Peyer's patch (tissue), 4 donors: ENCODE measurements at places on chromosomes 3 and 15.

- peak; percentile 48 for DNase-seq
These were observed 37.0 kb downstream of the RLBP1 start for GRCh38 chr15:89184357-89184756.

- no peak for DNase-seq
These were observed 10.5 kb downstream of the NR2C2 start for GRCh38 chr3:14957925-14958324.

- no peak for DNase-seq
These were observed 283.8 kb upstream of the NR2F2 start for GRCh38 chr15:96046620-96047240.

DNA sequence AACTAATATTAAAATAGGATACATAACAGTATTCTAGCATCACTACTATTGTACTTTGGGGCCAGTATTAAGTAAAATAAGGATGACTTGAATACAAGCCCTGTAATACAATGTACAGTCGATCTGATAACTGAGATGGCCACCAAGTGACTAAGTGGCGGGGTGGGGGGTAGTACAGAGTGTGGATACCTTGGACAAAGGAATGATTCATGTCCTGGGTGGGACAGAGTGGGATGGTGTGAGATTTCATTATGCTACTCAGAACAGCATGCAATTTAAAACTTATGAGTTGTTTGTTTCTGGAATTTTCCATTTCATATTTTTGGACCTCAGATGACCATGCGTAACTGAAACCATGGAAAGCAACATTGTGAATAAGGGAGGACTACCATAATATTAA lies 46.0 kb downstream of the SLC7A14 start:
- no peak for DNase-seq

DNA sequence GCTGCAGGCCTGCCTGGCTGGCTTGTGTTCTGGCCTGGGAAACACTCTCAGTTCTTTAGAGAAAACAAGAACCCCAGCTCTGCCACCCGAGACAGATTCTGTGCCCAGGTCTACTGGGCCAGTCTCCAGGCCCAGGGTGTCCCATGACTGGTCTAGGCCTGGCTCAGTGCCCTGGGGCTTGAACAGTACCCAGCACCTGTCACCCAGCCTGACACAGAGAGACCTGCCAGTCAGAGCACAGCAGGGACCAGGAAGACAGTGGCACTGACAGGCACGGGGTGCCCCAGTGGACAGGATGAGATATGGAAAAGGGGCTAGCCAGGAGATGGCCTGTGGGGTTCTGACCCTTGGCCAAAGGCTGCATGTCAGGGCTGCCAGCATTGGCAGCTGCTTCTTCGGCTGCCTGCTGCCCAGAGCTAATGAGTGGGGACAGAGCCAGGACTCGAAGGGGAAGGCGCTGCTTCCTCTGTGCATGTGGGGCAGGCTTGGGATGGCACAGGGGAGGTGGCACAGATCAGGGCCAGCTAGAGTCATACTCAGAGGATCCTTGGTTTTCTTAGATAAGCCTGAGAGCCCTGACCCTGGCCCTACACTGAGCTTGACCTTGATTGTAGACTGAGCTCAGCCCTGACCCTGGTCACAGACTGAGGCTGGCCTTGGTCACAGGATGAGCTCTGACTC lies 15.1 kb downstream of the CCDC33 start:
- no peak for DNase-seq

DNA sequence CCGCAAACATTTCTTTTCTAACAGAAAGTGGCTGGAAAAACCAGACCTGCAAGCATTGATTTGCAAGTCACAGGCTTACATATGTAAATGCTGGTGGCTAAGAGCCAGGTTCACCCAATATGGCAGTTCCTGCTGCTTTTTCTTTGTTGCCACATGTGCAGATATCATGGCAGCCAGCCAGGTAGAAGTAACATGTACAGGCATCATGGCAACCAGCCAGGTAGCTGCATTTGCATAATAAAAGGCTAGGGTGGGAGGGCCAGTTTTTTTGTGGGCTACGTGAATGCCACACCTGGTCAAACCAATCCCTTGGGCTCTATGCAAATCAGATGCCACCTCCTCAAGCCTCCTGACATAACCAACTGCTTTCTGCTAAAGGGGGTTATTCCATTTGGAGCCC lies 2.8 kb upstream of the SMCO1 start:
- DNase-seq = no peak

GRCh38 chr3:82676356-82677026 lies 915.0 kb upstream of the GBE1 start:
- no peak for DNase-seq

DNA sequence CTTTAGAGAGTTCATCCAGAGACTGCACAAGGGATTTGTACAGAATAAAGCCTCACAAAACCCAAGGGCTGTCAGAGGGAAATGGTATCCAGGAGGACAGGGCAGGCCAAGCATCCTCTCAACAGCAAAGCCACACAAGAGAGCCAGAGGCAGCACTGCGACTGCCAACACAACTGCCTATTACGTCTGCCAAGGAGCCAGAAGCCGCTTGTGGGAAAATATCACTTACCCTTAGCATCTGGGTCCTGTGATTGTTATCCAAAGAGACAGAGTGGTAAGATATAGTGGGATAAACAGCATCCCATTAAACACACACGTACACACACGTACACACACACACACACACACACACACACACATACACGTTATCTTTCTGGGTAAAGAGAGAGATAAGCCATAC lies 618.3 kb upstream of the AGTR1 start:
- DNase-seq = no peak

GRCh38 chr3:65371053-65371452 lies 667.7 kb downstream of the MAGI1 start:
- DNase-seq = no peak

DNA sequence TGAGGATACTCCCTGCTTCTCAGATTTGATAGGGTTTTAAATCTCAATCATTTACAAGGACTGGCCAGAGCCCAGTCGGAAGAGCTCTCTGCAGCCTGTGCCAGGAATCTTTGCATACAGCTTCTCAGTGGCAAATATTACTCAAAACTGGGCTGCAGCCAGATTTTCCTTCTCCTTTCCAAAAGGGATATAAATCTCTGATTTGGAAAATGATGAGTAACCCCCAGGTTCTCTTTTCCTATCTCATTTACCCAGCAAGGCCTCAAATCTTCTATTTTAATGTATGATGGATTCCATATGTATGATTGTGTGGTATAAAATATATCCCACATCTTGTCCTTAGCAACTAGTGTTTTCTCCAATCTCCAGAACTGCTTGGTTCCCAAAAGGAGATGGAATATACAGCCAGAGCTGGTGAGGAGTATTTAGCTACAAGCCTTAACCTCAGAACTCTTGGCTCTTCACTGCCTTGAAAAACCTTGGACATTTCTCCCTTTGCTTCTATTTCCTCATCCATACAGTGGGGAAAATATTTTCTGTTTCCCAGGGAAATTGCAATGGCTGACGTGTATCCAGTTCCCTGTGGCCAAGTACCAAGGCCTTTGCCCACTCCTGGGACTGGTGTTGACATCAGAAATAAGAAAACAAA lies 114.4 kb downstream of the ATG7 start:
- DNase-seq = no peak

DNA sequence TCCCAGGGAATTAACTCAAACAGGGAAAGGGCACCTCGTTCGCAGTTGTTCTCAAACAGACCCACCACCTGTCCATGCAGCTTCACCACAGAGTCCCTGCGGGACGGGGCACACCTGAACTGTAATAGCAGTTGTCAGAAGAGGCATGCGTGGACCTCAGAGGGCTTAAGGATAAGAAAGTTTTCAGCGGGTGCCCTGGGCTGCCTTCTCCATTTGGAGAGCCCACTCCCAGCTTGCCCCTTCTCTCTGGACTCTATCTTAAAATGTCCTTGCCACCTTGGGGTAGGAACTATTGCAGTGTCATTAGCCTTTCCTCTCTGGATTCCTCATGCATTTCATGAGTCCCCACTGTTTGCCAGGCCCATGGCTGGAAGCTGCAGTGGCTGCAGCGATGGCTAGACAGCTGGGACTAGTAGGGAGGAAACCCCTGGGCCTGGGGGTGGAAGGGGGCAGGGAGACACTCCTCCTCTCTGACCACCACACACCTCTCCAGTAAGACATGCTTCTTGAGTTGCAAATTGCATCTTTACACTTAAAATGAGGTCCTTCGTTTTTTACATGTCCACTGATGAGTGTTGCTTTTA lies 33.5 kb downstream of the PDIA5 start:
- peak; percentile 7 for DNase-seq

GRCh38 chr3:149626671-149627070 lies 31.2 kb downstream of the WWTR1 start:
- DNase-seq = no peak

DNA sequence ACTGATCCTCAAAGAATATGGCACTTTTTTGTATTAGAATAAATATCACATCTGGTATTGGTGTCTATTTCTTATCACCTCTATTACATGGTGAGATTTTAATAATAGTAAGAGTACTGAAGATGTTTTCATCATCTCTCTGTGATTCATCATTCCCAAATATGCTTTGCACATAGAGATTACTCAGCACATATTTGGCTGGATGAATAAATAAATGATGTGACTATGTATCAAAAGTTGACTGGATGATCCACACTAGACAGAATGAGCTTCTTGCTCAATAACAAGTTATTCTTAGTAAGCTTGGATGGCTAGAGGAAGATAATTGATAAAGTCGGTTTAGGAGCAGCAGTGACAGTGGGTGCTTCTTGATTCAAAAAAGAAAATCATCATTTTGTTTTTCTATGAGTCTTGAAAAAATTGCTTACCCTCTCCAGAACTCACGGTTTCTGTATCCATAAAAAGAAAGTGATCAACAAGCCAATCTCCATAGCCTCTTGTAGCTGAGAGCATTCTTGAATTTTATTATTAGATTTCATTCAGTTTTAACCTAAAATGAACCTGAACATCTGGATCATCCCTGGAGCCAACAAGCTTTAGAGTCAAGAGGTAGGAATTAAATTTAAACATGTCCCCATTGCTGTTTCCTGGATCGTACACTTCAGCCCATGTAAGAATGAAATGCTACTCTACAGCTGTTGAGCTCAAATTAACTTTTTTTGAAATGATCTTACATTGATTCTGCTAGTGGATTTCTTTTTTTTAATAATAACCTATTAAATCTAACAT lies 104.8 kb upstream of the OSTN start:
- no peak for DNase-seq

GRCh38 chr3:25097023-25097422 lies 331.0 kb upstream of the RARB start:
- DNase-seq = no peak

- DNase-seq = no peak
These were observed 100.7 kb downstream of the SNRPN start for GRCh38 chr15:25055356-25056068.

- no peak for DNase-seq
These were observed 34.9 kb upstream of the GPR160 start for GRCh38 chr3:170002879-170003278.

DNA sequence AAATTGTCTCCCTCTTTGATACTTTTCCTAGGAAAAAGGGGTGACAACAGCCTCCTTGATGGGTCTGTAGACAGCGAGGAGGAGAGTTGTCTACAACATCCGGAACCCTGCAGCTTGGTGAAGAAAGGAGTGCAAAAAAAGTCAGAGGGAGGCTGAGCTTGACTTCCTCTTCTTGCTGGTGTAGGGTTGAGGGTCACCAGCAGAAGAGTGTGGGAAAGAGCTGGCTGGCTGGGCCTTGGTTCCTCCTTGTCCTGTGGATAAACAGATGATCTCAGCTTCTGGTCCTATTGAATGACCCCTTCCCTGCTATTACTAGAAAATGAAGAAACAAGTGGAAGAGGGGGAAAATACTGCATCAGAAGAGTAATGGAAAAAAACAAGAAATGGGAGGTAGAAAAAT lies 20.4 kb downstream of the SLC7A14 start:
- DNase-seq = no peak

- no peak for DNase-seq
These were observed 19.0 kb upstream of the CCR2 start for GRCh38 chr3:46334741-46335478.

- DNase-seq = peak; percentile 17
These were observed 151.4 kb downstream of the NFKBIZ start for GRCh38 chr3:102000620-102001209.

DNA sequence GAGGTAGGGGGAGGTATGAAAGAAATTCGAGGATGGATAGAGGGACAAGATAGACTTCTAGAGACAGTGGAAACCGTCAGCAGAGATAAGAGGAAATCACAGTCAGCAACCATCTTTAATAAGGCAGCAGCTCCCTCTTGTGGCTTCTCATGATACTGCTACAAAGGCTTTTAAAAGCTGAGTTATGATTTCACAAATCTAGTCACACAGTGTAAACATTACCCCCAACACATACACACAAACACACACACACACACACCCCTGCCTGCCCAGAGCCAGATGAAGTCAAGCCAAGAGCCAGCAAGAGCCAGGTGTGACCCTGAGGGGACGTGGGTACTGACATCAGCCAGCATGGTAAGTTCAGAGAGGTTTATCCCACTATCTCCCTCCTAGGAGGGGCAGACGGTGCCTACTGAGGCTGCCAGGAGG lies 18.9 kb upstream of the TGM5 start:
- peak; percentile 84 for DNase-seq

DNA sequence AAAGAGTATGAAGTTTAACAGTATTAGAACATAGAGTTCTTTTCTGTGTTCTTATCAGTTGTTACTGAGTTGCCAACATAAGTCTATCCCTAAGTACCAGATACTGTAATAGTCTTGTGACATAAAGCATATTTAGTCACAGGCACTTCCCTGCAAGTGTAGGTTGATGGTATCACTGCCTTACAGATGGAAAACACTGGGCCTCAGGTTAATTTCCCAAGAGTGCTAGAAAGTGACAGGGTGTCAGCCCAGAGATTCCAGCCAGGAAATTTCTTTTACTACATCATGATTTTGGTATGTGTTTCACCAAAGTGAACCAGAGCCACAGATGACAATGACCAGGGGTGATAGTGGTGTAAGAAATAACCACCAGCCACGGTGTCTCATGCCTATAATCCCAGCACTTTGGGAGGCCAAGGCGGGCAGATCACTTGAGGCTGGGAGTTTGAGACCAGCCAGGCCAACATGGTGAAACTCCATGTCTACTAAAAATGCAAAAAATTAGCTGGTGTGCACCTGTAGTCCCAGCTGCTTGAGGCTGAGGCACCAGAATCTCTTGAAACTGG lies 3.2 kb downstream of the EIF1B start:
- no peak for DNase-seq

DNA sequence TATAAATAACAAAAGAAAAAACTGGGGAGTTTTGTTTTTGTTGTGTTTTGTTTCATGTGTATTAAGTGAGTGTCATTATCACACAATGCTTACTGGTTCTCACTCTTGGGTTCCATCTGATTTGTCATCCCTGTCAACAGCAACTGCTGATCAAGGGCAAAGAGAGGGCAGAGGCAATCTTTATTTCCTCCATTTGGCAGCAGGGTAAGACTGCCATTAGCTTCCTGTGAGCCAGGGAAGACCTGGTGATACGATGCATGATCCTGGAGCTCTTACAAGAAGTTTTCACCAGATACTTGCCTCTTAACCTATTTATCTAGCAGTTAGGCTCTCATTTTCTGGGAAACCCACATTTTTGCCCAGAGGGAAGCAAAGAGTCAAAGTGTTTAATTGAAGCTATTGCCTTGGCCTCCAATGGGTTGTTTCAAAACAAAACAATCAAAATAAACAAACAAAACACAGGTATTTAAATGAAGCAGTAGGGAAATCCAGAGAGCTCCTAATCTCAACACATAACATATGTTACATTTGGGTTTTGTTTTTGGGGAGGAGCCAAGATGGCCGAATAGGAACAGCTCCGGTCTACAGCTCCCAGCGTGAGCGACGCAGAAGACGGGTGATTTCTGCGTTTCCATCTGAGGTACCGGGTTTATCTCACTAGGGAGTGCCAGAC lies 529.8 kb downstream of the MAGI1 start:
- DNase-seq = no peak
